ENCODE measurements at places on chromosomes 1 and 21.

GRCh38 chr1:61424382-61424781, 300.6 kb downstream of the TM2D1 start:
- DNase-seq: no peak

GRCh38 chr1:17112076-17112475, 7.2 kb downstream of the PADI2 start:
- no peak for DNase-seq

- no peak for DNase-seq
These were observed 356.3 kb upstream of the B3GALT2 start for GRCh38 chr1:193542690-193543089.

GRCh38 chr1:24091971-24092482, 19.9 kb downstream of the MYOM3 start:
- no peak for DNase-seq

DNA sequence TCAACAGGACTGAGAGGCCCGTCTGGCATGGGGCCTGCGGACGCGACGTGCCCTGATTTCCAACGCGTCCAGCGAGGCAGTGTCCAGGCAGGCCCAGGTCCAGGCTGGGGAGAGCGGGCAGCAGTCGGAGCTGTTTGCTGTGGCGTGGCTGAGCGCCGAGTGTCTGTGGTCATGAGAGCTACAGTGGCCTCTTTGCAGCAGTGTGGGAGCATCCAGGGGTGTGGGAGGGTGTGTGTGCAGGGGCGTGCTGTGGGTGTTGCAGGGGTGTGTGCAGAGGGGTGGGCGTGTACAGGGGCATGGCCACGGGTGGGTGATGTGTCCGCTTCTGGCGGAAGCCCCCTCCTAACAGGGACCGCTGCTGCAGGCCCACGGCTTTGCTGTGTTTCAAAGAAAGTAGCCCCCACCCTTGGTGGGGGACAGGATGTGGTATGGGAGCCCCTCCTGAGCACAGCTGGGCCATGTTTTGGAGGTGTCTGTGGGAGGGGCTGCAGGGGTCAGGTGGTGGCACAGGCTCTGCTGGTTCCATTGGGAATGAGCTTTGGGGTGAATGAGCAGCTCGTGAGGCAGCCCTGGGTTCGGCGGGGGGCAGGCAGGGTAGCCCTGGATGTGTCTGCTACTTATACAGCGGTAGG, 17.7 kb downstream of the PLCH2 start:
- no peak for DNase-seq

GRCh38 chr21:35163411-35163810, 114.3 kb upstream of the RUNX1 start:
- DNase-seq: no peak

All from activated CD8-positive, alpha-beta memory T cell treated with anti-CD3 and anti-CD28 coated beads, Interleukin-2, amount 50 U/mL, for 48 hours (primary cell).